ENCODE measurements at places on chromosomes 1 and 21. TPM values are rescaled to one million over a fixed set of nuclear protein-coding genes. Genes with fewer than 3 reads are reported as not detected.

- no peak for DNase-seq
These were observed 339.7 kb downstream of the PTPRC start for GRCh38 chr1:198978523-198978922.

DNA sequence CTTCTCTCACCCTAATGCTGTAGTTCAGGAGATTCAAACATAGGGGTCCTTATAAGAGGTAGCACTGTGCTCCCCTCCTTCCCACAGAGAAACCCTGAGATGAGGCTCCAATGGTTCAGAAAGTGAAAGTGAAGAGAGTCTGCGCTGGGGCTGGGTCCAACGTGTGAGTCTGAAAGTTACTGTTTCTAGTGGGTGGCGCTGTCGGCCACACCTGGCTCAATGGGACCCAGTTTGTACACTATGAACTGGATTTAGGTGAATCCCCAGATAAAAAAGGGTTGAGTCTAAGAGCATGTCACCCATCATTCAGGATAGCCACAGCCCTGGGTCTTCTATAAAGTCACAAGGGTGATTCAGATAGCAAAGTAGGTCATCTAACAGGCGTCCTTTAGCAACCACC is 2.8 kb downstream of the SMCP start:
- no peak for DNase-seq

GRCh38 chr21:31682620-31683019 is 23.1 kb downstream of the SOD1 start:
- no peak for DNase-seq

DNA sequence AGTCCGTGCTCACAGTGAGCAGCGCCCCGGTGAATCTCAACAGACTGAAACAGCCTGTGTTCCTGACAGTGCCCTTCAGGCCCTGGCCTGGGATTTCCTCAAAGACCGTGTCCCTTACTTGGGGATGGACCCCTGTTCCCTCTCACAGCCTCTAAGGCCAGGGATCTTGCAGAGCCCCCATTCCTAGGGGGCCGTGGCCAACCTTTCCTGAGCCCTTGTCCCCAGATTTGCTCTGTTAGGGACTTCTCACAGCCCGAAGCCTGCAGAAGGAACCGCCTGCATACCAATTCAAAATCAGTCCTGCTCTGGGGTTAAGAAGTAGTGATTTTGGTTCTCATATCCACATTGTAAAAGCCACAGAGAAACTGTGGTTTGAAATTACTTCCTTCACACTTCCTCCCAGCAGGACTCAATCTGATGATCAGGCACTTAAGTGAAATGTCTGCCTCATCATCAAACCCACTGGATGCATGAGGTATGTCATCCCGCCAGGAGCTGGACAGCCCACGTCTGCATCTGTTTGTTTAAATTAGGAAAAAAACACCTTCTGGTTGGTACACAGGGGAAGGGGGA is 14.9 kb downstream of the ABCA4 start:
- DNase-seq = no peak

DNA sequence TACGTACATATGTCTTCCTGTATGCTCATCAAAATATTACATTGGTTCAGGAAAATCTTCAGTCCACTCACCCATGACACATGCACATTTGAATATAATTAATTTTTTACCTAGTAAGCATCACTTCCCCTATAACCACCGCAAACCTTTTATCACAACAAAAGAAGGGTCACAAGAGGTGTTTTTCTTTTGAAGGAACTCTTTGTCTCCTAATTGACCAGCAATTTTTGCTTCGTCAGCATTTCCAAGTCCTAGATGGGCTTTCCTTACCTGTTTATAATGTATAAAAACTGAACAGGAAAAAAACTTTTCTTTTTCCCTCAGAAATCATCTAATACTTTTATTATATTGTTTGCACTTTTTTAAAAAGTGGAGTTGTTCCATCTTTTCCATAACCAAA is 631.3 kb downstream of the PLA2G4A start:
- no peak for DNase-seq

The ESRRG gene
- total RNA-seq = not detected

The PSMG1 gene
- total RNA-seq = 30.9 TPM

The SLC44A3 gene
- total RNA-seq = 10.9 TPM

The RBBP4 gene
- total RNA-seq = 85.7 TPM

The CR1L gene
- 0.19 TPM for total RNA-seq
